ENCODE measurements at places on chromosomes 6 and 20.

- no peak for DNase-seq
Observed at GRCh38 chr6:21508753-21509152, 84.8 kb upstream of the SOX4 start.

DNA sequence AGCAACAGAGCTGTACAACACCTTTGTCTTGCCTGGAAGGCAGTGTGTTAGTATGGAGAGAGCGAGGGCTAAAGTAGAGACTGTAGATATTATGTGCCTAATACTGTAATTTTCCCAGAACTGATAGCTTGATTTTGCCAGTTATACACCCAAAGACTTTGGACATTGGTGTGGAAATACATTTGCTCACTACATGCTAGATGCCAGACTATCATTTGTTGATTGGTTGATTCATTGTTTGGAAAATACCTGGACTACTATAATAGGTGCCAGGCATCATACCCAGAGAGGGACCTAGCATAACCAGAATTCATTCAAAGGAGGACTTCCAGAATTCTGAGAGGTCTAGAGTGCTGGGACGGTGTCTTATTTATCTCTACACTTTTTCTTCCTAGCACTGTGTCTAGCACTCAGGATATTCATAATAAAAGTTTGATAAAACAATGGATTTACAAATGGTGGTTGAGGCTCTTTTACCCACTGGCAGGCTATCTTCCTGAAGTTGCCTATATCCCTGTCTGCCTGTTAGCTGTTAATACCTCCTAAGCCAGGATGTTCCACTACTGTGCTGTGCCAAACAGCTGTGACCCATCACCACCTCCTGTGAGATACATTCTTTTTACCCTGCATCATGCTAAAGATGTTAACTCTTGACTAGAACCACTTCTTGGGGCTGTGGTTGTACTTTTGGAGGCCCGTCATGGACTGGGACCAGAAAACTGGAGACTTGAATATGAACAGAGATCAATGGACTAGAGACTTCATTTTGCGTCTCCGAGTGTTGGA is 72.2 kb upstream of the FUCA2 start:
- DNase-seq = no peak

GRCh38 chr6:17081273-17081672 is 20.6 kb upstream of the STMND1 start:
- no peak for DNase-seq

DNA sequence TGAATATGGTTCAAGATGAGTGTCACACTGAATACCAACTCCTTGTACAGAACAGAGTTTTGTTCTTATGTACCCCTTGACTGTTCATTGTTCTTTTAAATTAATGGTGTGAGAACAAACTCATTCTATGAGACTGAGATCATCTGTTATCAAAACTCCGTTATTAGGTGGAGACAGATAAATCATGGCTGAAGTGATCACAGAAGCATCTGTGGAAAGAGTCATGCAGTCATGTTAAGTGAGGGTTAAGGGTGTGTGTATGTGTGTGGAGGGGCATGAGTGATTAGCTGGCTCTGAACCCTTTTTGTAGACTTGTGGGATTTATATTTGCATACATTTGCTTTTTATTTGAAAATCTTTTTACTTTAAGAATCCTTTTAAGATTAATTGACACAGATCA is 24.7 kb downstream of the ADGRG6 start:
- DNase-seq = no peak

GRCh38 chr20:41320976-41321375 is 3.4 kb upstream of the ZHX3 start:
- no peak for DNase-seq

GRCh38 chr20:63230800-63231268 is 4.9 kb upstream of the BIRC7 start:
- no peak for DNase-seq

DNA sequence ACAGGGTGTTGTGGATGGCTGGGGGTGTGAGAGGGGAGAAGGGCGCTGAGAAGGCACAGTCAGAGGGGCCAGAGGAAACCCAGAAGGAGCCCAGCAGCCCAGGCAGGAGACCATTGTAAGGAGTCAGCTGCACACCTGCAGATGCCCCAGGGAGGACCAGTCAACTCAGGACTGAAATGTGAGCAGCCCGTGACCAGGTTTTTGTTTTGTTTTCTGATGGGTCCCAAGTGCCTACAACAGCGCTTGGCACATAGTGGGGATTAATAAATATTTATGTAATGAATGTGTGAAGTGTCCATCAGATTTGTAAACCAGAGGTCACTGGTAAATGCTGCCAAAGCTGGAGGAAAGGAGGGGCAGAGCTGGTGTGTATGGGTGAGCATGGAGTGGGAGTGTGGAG is 30.2 kb downstream of the TRAM2 start:
- no peak for DNase-seq

DNA sequence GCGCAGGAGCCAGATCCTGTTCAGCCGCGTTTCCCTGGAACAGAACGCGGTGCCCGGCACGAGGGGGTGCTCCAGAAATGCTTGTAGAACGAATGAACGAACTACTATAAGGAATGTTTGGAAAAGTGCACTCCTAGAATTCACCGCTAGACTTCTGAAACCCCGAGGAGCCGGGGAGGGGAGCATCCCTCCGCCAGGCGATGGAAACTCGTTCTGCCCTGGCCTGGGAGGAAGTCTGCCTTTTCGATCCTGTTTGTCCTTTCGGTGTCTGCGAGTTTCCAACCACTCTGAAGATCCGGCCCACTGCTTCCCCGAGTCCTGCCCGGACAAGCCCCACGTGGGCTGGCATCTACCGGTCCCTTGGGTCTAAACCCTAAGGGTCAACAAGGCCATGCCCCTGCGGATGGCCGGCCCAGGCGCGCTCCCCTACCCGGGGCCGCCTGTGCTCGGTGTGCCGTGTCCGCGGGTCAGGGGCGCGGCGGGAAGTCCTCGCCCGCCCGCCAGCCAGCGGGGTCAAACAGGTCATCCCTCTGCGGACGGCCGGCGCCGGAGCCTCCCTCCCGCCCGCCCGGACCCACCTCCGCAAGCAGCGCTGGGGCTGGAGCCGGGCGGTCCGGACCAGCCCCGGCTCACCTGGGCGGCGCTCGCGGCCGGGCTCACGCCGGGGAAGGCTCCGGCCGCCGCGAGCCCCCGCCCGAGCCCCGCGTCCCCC is 526 bp downstream of the SULF2 start:
- DNase-seq = no peak

GRCh38 chr6:131470534-131470933 is 102.5 kb upstream of the ARG1 start:
- DNase-seq = no peak
